ENCODE measurements at places on chromosomes 2 and 18.
A peak's percentile ranks its signal among the peaks of the same experiment; 100 is the strongest.

GRCh38 chr2:189791338-189792042, 7.2 kb downstream of the PMS1 start:
- no peak for DNase-seq

GRCh38 chr2:57711991-57712390, 334.6 kb upstream of the VRK2 start:
- DNase-seq = no peak

DNA sequence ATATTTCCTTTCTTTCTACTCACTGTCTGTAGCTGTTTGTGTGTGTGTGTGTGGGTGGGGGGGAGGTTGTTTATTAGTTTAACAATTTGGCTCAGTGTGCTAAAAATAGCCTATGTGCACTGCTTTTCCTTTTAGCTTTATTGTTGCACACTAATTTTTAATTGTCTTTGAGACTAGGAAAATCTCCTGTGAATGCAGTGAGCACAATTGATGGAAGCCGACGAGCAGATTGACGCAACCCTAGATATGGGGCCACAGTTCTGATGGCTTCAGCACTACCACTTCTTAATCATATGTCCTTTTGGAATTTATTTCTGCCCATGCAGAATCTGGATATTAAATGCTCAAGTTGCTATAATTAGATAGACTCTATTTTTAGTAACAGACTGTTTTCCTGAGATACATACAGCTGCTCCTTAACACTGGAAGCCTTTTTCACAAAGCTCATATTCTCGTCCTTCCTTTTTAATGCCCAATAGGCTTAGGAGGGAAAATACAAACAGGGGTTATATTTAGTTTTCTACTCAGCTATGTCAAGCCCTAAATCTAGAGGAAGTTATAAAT, 109.1 kb downstream of the IRS1 start:
- no peak for DNase-seq

GRCh38 chr18:58491113-58491696, 137.7 kb downstream of the ALPK2 start:
- DNase-seq = no peak

DNA sequence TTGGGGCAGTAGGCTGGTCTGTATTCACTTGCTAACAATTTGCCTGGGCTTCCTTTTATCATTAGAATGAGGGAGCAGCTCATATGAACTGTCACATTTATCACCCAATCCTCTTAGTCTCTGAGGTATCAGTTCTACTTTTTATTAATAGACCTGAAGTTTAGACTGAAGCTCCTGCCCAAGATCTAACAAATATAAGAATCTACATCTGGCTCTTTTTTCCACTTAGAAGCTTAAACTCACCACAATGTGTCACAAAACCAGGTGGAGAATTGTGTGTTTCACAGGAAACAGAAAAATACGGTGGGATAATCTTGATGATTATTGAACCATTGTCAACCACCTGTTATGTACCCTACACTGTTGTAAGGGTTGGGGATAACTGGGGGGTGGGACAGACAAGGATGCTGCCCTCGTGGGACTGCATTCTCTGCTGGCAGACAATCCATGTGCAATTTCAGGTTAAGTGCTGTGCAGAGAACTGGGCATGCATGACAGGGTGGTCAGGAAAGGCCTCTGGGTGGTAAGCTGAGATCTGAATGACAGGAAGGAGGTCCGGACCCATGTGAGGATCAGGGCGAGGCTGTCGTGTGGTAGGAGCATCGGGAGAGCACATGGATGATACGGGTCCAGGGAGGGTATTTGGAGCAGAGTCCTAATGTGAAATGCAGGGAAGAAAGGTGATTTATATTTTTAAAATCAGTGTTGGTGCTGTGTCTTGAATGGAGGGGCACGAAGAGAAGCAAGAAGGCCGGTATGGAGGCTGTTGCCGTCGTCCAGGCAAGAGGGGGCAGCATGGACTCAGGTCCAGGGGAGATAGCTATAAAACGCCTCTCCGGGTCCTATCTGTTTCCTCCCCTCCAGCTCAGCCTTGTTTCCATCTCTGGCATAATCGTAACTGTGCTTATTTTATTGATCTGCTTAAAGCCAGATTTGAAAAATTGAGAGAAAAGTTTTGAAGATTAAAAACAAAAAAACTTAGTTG, 17.6 kb downstream of the MYL12B start:
- no peak for DNase-seq

GRCh38 chr2:113709022-113709421, 47.4 kb downstream of the SLC35F5 start:
- DNase-seq = no peak

DNA sequence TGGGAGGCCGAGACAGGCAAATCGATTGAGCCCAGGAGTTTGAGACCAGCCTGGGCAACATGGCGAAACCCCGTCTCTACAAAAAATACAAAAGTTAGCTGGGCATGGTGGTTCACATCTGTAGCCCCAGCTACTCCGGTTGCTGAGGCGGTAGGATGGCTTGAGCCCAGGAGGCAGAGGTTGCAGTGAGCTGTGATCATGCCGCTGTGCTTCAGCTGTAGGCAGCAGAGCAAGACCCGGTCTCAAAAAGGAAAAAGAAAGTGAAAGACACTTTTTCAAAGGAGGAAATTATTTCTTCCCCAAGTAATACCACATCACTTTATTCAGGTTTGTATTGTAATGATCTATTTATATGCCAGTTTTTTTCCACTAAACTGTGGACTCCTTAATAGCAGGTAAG, 35.7 kb upstream of the TAF4B start:
- DNase-seq = no peak

DNA sequence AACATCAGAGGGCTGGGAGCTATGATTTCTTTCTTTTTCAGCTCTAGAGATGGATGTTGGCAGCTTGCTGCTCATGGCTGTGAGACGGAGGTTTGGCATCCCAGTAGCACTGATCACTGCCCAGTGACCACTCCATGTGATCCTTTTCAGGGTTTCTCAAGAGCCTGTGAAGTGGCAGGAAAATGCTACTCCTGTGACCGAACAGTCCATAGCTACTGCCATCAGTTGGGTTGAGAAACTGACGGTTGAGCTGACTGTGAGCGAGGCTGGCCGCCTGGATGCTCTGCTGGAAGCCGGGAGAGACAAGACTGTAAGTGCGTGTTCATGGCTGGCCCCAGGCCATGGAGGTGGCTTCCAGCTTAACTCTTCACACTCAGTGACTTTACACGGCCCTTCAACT, 34.2 kb downstream of the VWA3B start:
- DNase-seq = no peak

DNA sequence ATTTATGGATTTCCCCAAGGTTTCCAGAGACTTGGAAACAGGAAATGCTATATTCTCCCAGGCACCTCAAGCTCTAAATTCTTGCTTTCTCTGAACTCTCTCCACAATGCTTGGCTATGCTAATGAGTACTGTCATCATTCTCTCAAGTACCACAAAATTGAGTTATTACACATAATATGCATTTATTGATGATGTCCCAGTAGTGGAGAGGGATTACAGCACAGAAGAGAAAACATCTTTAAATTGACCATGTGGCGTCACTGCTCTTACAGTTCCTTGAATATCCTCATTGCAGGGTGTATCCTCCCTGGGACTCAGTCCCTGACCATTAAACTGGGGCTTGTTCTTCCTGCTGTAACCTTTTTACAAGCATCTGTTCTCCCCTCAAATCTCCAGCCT, 681.1 kb upstream of the FANCL start:
- no peak for DNase-seq

DNA sequence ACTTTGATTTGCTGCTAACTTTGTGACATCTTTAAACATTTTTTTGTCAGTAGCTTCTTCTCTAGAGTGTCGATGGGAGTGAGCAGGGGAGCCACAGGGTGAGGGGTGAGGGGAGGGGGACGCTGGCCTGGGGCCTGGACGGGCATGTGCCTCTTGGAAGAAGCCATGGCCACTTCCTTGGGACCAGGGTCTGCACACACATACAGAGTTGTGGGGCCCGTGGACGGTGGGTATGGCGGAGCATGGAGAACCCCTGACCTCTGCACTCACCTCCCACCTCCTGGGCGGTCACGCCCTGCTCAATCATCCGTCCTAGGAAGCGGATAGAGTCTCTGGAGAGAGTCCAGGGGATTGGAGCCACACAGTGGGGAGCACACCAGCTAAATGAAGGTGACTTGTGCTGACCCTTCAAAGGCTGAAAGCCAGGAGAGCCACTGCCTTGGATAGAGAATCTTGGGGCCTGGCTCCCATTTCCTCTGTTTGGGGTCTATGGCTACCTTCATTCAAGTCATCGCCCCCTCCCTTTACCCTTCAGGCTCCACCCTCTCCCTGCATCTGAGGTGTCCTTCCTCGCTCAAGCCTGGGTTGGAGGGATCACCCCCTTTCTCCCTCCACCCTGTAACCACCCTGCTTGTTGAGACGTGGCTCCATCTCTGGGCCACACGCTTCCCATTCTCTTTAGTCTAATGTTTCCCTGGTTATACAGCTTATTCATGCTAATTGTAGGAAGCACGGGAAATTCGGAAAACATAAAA, 63.9 kb upstream of the HAAO start:
- DNase-seq = no peak

DNA sequence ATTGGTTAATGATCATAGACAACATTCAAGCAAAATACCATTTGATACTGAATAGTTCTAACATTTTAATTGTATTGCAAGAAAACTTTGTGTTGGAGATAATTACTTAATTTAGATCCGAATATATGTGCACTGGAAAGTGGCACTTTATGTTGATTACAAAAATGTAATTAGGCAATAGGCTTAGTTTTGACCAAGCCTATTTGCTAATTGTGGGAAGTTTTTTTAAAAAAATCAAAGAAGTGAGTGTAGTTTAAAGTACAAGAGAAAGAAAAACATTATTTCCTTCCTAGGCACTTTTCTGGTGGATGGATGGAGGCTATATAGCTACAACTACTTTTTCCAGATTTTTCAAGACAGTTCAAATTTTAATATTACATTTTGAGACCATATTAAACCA, 18.3 kb upstream of the PELI1 start:
- DNase-seq = no peak

GRCh38 chr2:128511731-128512378, 193.2 kb upstream of the HS6ST1 start:
- no peak for DNase-seq

- peak; percentile 93 for DNase-seq
Measured at GRCh38 chr2:69089266-69089665, 76.3 kb downstream of the ANTXR1 start.

DNA sequence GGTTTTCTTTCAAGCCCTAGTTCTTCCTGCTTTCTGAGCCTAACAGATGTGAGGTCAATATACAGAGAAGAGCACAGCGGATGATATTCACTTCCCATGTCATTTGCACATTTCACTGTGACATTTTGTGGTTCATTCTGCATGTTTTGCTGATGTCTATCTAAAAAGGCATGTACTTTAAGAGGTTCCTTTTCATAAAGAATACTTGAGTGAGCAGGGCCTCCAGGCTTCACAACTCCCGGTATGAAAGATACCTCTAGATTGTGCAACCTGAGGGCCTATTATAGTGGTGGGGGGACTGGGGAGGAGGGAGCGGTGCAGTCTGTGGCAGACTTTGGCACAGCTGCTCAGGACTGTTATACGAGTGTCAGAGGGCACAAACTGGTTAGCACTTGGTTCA, 54.6 kb downstream of the CPO start:
- DNase-seq = peak; percentile 35

All from AG10803 (cell line).